Activated T-cell treated with anti-CD3 and anti-CD28 coated beads, Interleukin-2, amount 50 U/mL, for 48 hours (primary cell): ENCODE measurements at places on chromosomes 5 and 9.
A peak's percentile ranks its signal among the peaks of the same experiment; 100 is the strongest.

- no peak for DNase-seq
Measured at GRCh38 chr5:74186356-74187315, 453.9 kb downstream of the ENC1 start.

- DNase-seq = no peak
Measured at GRCh38 chr5:130136300-130136699, 232.0 kb downstream of the CHSY3 start.

DNA sequence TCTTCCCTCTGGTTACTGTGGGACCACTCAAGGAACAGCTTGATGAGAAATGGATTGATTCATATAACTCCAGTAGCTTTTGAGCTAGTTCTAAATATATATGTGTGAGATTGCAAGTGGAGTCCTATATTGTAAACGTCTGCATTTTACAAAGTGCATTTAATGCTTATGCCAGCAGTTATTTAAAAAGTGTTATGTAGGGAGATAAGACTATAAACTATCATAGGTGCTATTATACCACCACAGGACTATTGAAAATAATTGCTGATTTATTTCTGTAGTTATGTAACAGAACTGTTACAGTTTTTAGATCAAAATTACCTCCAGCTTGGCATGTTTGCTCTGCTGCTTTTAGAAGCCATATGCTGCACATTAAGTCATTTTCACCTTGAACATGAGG is 36.2 kb downstream of the PTCD2 start:
- no peak for DNase-seq

- DNase-seq = no peak
Measured at GRCh38 chr5:29758986-29759421, 1434.5 kb upstream of the CDH6 start.

- no peak for DNase-seq
Measured at GRCh38 chr9:124285490-124285889, 27.7 kb downstream of the NEK6 start.

DNA sequence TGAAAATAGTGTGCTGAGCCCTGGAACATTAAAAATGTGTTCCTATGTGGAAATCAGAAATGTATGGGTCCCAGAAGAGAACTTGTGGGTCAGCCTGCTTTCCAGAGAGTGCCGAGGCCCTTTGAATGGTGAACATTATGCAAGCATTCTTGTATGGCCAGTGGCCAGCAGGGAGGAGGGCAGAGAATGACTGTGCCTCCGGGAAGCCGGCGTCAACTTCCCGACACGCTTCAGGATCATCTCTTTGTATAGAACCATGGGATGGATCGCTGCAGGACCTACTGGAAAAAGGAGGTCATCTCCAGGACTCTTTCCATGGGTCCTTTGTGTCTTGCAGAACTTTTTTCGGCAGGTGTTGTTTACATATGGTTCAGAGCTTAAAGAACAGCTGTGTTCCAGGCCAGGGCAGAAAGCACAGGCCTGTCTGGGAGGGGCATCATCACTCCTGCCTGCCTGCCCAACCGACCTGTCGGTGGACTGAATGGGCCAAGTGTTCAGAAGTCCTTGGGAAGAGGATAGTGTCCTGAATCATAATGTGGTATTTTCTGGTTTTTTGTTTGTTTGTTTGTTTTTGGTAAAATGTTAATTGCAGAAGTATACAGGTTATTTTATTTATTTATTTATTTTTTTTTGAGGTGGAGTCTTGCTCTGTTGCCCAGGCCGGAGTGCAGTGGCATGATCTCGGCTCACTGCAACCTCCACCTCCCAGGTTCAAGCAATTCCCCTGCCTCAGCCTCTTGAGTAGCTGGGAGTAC is 9.0 kb downstream of the PRRC2B start:
- no peak for DNase-seq

- DNase-seq = peak; percentile 66
Measured at GRCh38 chr9:126702151-126703001, 88.6 kb downstream of the LMX1B start.

- DNase-seq = no peak
Measured at GRCh38 chr5:72237415-72237814, 82.6 kb downstream of the MRPS27 start.

DNA sequence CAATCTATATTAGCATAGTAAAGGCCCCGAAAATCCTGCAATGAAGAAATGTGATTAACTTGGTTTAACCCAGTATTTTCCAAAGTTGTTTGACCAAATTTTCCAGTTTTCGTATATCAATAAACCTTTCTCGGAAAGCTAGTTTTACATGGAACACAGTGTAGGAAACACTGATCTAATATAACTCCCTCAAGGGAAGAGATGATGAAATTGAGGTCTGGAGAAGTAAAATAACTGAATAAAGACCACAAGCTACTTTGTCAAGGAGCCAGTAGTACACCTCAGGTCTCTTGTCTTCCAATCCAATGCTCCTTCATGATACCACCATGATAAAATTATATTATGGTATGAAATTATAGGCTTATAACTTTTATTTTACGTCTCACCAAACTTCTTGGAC is 118.1 kb upstream of the TARS1 start:
- DNase-seq = no peak

DNA sequence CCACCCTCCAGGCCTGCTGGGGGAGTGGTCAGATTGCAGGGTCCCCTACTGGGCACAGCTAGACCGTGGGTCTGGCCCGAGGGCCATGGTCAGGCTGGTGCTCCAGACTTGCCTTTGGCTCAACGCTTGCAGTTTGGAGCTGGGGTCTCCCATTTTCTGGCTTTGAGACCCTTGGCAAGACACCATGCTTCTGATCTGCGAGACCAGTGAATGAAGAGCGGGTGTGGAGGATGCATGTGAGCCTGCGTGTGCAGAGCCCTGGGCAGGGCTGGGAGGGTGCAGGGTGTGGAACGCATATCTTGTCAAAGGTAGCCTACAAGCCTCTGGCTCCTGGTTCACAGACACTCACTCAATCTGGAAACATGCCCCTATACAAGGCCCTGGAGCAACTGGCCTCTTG is 6.1 kb upstream of the MRNIP start:
- no peak for DNase-seq

DNA sequence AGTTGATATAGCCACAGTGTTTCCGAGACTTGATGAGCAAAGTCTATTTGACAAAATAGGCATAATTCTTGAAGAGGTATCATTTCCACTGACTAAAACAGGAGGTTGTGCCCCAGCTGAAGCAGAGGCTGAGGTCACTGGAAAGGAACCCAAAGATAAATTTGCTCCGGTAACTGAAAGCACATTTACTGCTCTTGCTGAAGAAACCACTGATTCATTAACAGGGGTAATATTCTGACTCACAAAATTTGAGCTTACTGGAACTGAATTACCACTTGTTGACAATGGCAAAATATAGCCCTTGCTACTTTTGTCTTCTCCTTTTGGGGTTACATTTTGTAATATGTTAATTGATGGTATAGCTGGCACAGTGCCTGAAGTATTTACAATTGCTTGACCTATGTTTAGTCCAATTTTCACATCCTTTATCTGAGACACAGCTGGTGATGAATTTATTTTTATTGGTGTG is 30.2 kb downstream of the MLANA start:
- DNase-seq = no peak
